ENCODE measurements at places on chromosomes 11 and 22.

DNA sequence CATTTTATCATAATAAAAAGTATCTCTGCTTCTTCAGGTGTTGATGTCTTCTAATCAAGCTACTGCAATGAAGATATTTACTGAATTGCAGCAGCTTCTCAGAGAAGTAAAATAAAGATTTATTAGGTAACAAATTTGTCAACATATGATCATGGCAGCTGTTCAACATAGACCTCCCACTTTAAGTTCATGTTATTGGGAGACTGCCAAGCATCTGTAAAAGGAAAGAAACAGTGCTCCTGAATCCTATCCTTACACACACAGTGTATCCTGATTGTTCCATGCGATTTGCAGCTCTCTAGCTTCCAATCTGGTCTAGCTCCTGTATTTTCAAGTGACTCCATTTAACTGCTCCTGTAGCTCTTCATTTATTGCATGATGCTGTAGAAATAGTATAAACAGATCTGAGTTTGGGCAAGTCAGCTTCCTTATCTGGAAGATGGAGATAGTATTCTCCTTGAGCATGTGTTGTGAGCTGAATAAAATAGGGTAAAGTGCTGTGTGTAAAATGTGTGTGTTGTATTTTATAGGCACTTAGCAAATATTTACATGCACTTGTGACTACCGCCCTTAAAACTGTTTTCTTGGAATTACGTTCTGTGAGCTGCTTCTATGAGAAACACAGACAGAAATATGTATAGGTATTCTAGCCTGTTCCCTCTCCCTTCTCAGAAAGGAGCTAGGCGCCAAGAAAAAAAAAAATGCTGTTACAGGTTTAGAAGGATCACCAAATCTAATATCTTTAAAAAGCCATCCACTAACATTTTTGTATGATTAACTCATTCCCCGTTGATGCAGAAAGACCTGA lies 290.6 kb downstream of the JRKL start:
- DNase-seq: no peak

DNA sequence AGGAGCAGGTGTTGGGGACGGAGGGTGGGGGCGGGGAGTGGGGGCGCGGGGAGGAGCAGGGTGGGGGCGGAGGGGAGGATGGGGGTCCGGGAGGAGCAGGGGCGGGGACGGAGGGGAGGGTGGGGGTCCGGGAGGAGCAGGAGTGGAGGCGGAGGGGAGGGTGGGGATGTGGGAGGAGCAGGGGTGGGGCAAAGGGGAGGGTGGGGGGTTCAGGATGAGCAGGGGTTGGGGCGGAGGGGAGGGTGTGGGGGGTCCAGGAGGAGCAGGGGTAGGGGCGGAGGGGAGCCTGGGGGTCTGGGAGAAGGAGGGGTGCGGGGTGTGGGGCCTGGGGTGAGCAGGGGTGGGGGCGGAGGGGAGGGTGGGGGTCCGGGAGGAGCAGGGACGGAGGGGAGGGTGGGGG lies 17.1 kb downstream of the CRELD2 start:
- DNase-seq: no peak

- no peak for DNase-seq
These were observed 24.8 kb downstream of the GAB2 start for GRCh38 chr11:78392854-78393253.

- DNase-seq: peak; percentile 87
These were observed 830 bp upstream of the ESRRA start for GRCh38 chr11:64304316-64305072.

- DNase-seq: no peak
These were observed 65.5 kb upstream of the NUP160 start for GRCh38 chr11:47913529-47914244.

DNA sequence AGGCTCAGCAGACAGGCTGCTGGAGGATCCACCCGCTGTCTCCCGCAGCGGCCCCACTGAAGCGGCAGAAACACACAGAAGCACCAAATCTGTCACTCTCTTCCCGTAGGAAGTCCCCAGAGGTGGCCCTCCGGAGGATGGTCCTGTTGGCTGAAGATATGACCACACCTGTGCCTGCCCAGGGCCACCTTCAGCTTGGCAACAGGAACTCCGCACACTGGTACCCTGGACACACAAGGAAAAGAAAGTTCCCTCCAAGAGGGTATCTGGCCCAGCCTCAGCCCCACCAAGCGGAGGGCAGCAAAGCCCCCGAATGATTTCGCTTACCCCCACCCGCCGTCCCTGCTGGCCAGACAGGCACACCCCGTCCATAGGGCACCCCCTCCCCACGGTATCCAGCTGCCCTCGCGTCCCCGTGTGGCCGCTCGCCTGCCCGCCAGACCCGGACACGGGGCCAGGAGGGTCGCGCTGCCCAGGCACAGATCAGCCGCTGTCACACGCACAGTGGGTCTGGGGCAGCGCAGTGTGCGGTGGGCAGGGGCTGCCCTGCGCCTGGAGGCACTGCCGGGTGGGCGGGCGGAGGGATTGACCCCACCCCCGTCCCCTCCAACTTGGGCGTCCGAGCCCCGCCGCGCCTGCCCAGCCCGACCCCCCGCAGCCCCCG lies 7.0 kb downstream of the RASSF7 start:
- DNase-seq: no peak

DNA sequence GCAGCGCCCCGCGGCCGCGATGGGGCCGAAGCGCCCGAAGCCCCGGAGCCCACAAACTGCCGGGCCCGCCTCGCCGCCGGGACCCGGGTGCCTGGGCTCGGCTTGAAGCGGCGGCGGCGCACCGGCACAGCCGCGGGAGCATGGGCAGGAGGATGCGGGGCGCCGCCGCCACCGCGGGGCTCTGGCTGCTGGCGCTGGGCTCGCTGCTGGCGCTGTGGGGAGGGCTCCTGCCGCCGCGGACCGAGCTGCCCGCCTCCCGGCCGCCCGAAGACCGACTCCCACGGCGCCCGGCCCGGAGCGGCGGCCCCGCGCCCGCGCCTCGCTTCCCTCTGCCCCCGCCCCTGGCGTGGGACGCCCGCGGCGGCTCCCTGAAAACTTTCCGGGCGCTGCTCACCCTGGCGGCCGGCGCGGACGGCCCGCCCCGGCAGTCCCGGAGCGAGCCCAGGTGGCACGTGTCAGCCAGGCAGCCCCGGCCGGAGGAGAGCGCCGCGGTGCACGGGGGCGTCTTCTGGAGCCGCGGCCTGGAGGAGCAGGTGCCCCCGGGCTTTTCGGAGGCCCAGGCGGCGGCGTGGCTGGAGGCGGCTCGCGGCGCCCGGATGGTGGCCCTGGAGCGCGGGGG lies 346 bp downstream of the FJX1 start:
- peak; percentile 79 for DNase-seq

GRCh38 chr22:33875316-33875715 lies 45.0 kb downstream of the LARGE1 start:
- no peak for DNase-seq

GRCh38 chr11:96708219-96708878 lies 318.5 kb downstream of the JRKL start:
- no peak for DNase-seq

DNA sequence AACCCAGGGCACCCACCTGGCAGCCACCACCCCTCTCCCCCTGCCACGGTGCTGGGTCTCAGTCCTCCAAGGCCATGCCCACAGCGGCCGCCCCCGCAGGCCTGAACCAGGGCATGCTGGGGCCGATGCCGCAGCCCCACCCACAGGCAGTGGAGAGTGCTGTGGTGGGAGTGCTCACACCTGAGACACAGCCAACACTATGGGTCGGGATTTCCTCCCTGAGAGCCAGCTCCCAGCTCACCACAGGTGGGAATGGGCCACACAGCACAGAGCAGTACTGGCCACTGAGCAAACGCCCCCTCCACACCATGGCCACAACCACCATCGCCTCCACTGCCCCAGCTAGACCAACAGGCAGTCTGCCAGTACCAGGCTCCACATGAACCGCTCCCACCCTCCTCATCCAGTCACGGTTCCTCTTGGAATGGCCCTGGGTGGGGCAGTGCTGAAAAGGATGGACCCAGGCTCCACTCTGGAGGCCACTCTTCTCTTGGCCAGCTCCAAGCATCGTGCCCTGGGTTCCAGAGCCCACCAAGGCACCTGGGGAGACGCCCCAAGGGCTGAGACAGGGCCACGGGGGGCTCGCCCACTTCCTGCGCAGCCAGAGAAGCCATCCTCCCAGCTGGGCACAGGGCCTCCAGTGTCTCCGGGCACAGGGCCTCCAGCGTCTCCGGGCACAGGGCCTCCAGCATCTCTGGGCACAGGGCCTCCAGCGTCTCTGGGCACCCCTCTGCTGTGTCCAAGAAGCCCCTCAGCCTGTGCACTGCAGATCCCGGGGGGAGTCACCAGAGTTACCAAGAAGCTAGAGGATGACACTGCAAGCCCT lies 14.2 kb downstream of the MOB2 start:
- no peak for DNase-seq

- DNase-seq: no peak
These were observed 7.6 kb downstream of the XBP1 start for GRCh38 chr22:28792491-28793383.

Measured in GM06990 (cell line).